ENCODE measurements at places on chromosomes 5 and 9. TPM values are rescaled to one million over a fixed set of nuclear protein-coding genes. Genes with fewer than 3 reads are reported as not detected.

Gene KCNN2
- polyA plus RNA-seq: 13.1 TPM

Gene ADGRV1
- 40.6 TPM for polyA plus RNA-seq

GRCh38 chr9:19161257-19162025 is 34.1 kb upstream of the PLIN2 start:
- no peaks in the 10 kb centered on the region for H3K36me3 ChIP-seq
- no peak for DNase-seq
- H3K27me3 ChIP-seq: no peaks in the 10 kb centered on the region
- no peaks in the 10 kb centered on the region for H3K4me1 ChIP-seq

GRCh38 chr9:123069010-123069481 is 35.6 kb downstream of the GPR21 start:
- H3K4me1 ChIP-seq: peaks cover 2% of the 10 kb centered on the region
- no peak overlapping the region for H3K27ac ChIP-seq
- peaks cover 38% of the 10 kb centered on the region for H3K36me3 ChIP-seq
- no peak for DNase-seq
- H3K4me3 ChIP-seq: no peak overlapping the region

DNA sequence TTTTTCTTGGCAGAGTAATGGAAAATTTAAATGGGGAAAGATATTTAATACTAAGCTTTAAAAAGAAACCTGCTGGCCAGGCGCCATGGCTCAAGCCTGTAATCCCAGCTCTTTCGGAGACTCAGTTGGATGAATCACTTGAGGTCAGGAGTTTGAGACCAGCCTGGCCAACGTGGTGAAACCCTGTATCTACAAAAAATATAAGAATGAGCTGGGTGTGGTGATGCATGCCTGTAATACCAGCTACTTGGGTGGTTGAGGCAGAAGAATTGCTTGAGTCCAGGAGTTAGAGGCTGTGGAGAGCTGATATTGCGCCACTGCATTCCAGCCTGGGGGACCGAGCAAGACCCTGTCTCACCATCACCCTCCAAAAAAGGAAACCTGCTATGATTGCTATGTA is 32.8 kb downstream of the TUT7 start:
- H3K36me3 ChIP-seq: peaks cover 87% of the 10 kb centered on the region
- H3K27me3 ChIP-seq: no peaks in the 10 kb centered on the region
- no peak for DNase-seq
- no peaks in the 10 kb centered on the region for H3K4me1 ChIP-seq
- no peak overlapping the region for H3K4me3 ChIP-seq

Gene AQP3
- polyA plus RNA-seq: 6.4 TPM

DNA sequence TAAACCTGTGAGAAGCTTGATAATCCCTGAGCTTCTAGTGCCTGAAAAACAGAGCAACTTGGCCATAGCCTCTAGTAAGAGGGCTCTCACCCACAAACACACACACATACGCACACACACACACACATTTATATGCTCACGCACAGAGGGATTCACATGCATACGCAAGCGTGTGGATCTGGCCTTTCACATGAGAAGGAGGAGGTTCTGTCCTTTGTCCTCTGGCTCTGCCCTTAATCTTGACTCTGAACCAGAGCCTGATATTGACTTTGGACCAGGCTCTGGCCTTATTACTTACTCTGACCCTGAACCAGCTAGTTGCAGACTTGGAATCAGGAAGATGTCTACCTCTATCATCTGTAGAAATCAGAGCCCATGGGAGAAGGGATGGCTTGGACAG is 10.0 kb upstream of the P4HA2 start:
- H3K27ac ChIP-seq: no peak overlapping the region
- DNase-seq: no peak
- H3K36me3 ChIP-seq: no peaks in the 10 kb centered on the region

GRCh38 chr5:151182976-151183375 is 25.4 kb upstream of the ANXA6 start:
- DNase-seq: no peak
- peaks cover 1% of the 10 kb centered on the region for H3K4me1 ChIP-seq
- no peak overlapping the region for H3K4me3 ChIP-seq
- H3K27ac ChIP-seq: no peak overlapping the region
- H3K36me3 ChIP-seq: no peaks in the 10 kb centered on the region

GRCh38 chr5:72991394-72991793 is 35.6 kb downstream of the FCHO2 start:
- no peak overlapping the region for H3K4me3 ChIP-seq
- no peak for DNase-seq
- no peaks in the 10 kb centered on the region for H3K4me1 ChIP-seq
- no peaks in the 10 kb centered on the region for H3K36me3 ChIP-seq
- H3K27me3 ChIP-seq: no peaks in the 10 kb centered on the region

Gene PFN3
- polyA plus RNA-seq: not detected

DNA sequence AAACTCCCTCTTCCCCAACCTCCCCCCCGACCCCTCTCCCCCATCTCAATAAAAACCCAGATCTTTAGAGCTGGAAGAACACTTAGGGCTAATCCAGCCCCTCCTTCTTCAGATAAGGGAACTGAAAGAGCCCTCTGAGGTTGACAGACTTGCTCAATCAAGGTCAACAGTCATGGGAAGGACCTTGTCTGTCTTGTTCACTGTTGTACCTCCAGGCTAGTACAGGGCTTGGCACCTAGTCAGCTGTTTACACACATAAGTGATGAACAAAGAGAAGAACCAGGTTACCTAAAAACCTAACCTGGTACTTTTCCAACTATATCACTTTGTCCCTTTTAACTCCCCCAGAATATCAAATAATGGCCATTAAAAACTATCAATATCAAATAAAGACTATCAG is 2.4 kb downstream of the TTC39B start:
- H3K27me3 ChIP-seq: no peaks in the 10 kb centered on the region
- H3K4me3 ChIP-seq: no peak overlapping the region
- peaks cover 7% of the 10 kb centered on the region for H3K4me1 ChIP-seq
- DNase-seq: no peak
- H3K27ac ChIP-seq: no peak overlapping the region

- H3K36me3 ChIP-seq: no peaks in the 10 kb centered on the region
- no peaks in the 10 kb centered on the region for H3K4me1 ChIP-seq
- no peak overlapping the region for H3K27ac ChIP-seq
- no peak for DNase-seq
Measured at GRCh38 chr5:137015540-137016116, 483.5 kb downstream of the SPOCK1 start.

- H3K36me3 ChIP-seq: no peaks in the 10 kb centered on the region
- H3K27ac ChIP-seq: no peak overlapping the region
- no peak overlapping the region for H3K4me3 ChIP-seq
- no peaks in the 10 kb centered on the region for H3K4me1 ChIP-seq
Measured at GRCh38 chr9:95733741-95734666, 141.5 kb upstream of the ERCC6L2 start.

- H3K27me3 ChIP-seq: no peaks in the 10 kb centered on the region
- no peak overlapping the region for H3K27ac ChIP-seq
- no peak overlapping the region for H3K4me3 ChIP-seq
- H3K36me3 ChIP-seq: no peaks in the 10 kb centered on the region
- H3K4me1 ChIP-seq: no peaks in the 10 kb centered on the region
Measured at GRCh38 chr9:94478755-94479730, 75.8 kb upstream of the PCAT7 start.

DNA sequence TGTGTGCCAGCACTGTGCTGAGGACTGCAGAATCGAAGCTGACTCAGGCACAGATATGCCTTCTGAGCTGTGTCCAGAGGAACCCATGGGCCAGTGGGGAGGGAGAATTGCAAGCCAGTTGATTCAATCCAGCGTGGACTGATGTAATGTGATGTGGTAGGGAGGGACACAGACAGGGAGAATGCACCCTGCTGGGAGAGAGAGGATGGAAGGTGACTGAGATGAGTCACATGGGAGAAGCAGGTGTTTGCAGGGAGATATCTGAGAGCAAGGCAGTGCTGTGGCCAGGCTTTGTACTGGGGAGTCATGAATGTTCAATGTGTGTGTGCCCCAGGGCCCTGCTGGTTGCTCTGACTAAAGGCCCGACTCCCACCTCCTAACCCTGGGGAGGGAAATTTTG is 75.7 kb downstream of the IRX1 start:
- no peak overlapping the region for H3K4me3 ChIP-seq
- H3K27me3 ChIP-seq: no peaks in the 10 kb centered on the region
- no peak for DNase-seq
- H3K36me3 ChIP-seq: no peaks in the 10 kb centered on the region
- H3K27ac ChIP-seq: no peak overlapping the region
- no peaks in the 10 kb centered on the region for H3K4me1 ChIP-seq

GRCh38 chr5:131916481-131916880 is 29.0 kb downstream of the MEIKIN start:
- DNase-seq: no peak
- no peaks in the 10 kb centered on the region for H3K36me3 ChIP-seq
- H3K4me1 ChIP-seq: no peaks in the 10 kb centered on the region
- no peak overlapping the region for H3K4me3 ChIP-seq

- no peak overlapping the region for H3K4me3 ChIP-seq
- no peak overlapping the region for H3K27ac ChIP-seq
- H3K4me1 ChIP-seq: peaks cover 4% of the 10 kb centered on the region
- no peaks in the 10 kb centered on the region for H3K36me3 ChIP-seq
Measured at GRCh38 chr9:111873901-111874300, 22.7 kb upstream of the UGCG start.

- DNase-seq: no peak
- no peaks in the 10 kb centered on the region for H3K27me3 ChIP-seq
- peaks cover 3% of the 10 kb centered on the region for H3K4me1 ChIP-seq
- no peak overlapping the region for H3K4me3 ChIP-seq
- H3K36me3 ChIP-seq: no peaks in the 10 kb centered on the region
- no peak overlapping the region for H3K27ac ChIP-seq
Measured at GRCh38 chr9:91852801-91853347, 97.2 kb downstream of the ROR2 start.

DNA sequence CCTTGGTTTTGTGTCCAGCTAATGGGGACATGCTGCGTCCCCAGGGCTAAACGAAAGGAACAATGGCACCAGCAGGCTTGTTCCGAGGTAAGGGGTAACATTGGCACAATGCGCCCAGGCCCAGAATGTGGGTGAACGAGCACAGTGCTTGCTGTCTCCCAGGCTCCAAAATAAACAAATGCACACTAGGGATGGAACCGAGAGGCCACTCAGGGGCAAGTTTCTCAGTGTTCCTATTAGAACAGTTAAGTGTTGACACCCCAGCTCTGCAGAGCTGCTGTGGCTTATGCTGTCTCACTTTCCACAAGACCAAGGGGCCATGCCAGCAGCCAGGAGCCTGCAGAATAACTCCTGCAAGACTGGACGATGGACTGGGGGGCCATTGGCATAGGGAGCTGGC is 492.4 kb downstream of the GADD45G start:
- no peaks in the 10 kb centered on the region for H3K36me3 ChIP-seq
- H3K27me3 ChIP-seq: no peaks in the 10 kb centered on the region
- DNase-seq: no peak
- H3K27ac ChIP-seq: no peak overlapping the region
- H3K4me3 ChIP-seq: no peak overlapping the region

GRCh38 chr9:124306098-124306735 is 48.5 kb downstream of the NEK6 start:
- no peak overlapping the region for H3K27ac ChIP-seq
- no peak for DNase-seq
- H3K4me1 ChIP-seq: no peaks in the 10 kb centered on the region

- no peak overlapping the region for H3K4me3 ChIP-seq
- DNase-seq: no peak
- H3K27me3 ChIP-seq: no peaks in the 10 kb centered on the region
- H3K4me1 ChIP-seq: no peaks in the 10 kb centered on the region
Measured at GRCh38 chr9:82231411-82231810, 242.8 kb downstream of the SPATA31D1 start.

GRCh38 chr9:95092262-95093072 is 225.0 kb downstream of the FANCC start:
- no peaks in the 10 kb centered on the region for H3K27me3 ChIP-seq
- H3K27ac ChIP-seq: no peak overlapping the region
- H3K4me3 ChIP-seq: no peak overlapping the region

DNA sequence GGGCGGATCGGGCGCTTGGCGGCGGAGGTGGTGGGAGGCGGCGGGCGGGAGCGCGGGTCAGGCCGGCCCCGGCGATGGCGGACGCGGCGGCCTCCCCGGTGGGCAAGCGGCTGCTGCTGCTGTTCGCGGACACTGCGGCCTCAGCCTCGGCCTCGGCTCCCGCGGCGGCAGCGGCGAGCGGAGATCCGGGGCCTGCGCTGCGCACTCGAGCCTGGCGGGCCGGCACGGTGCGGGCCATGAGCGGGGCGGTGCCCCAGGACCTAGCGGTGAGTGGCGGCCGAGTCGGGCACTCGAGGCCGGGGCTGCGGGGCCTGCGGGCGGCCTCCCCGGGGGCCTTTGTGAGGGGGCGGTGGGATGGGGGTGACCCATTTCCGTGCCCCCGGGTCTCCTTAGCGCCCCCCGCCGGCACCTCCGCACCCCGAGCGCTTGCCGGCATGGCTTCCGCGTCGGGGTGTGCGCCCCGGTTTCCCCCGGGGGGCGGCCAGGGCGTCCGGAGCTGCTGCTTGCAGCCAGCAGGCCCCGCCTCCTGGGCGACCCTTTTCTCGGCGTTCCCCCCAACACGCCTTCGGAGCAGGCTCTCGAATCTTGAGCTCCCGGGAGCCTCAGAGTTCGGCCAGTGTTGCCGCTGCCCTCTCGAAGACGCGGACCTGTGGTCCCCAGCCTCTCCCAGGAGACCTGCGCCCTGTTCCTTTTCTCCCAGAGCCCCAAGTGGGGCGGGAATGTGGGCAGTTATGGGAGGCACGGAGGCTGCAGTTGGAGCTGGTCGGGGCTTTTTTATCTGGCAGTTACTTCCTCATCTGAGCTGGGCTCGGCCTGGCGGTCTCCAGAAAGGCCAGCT is 456 bp downstream of the KDM3B start:
- DNase-seq: peak; percentile 79
- peaks cover 4% of the 10 kb centered on the region for H3K36me3 ChIP-seq
- H3K4me3 ChIP-seq: peak overlapping the region; percentile 97
- H3K4me1 ChIP-seq: peaks cover 9% of the 10 kb centered on the region

GRCh38 chr9:136108648-136109266 is 9.9 kb downstream of the TMEM250 start:
- H3K36me3 ChIP-seq: no peaks in the 10 kb centered on the region
- no peaks in the 10 kb centered on the region for H3K27me3 ChIP-seq
- H3K4me3 ChIP-seq: peak overlapping the region; percentile 57
- H3K27ac ChIP-seq: no peak overlapping the region

Gene C9orf50
- polyA plus RNA-seq: not detected

Gene ABHD17B
- polyA plus RNA-seq: 37.2 TPM

All from H1 (cell line).